Tibial nerve (tissue), 4 donors: ENCODE measurements at places on chromosomes 2 and 18. TPM values are rescaled to one million over a fixed set of nuclear protein-coding genes. Genes with fewer than 3 reads are reported as not detected.

- no peak for DNase-seq
Observed at GRCh38 chr2:100321179-100321865, 979 bp downstream of the LONRF2 start.

- DNase-seq, result no peak
Observed at GRCh38 chr2:47309952-47310800, 92.8 kb upstream of the MSH2 start.

The RGPD3 gene
- 0.84 TPM for total RNA-seq

DNA sequence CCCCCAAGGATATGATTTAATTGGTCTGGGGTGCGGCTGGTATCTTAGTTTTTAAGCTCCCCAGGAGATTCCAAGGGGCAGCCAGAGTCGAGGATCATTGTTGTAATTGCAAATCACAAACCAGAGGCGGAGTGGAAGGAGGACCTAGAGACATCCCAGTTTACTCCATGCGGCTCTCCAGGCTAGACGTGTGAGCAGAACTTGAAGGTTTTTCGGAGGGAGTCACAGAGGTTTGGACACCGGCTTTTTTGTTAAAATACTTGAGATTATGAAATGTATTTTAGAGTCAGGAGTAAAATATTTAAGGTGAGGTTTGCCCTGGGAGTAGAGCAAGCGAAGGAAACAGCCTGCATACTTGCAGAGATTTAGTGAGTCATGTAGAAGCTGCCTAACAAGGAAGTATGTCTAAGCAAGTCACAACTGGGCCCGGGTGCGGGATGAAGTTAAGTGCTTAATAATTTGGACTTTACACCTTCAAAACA lies 39.5 kb downstream of the TGOLN2 start:
- no peak for DNase-seq

GRCh38 chr2:172481507-172482262 lies 54.3 kb downstream of the ITGA6 start:
- no peak for DNase-seq

GRCh38 chr18:45232061-45232460 lies 383.2 kb upstream of the SLC14A2 start:
- no peak for DNase-seq

DNA sequence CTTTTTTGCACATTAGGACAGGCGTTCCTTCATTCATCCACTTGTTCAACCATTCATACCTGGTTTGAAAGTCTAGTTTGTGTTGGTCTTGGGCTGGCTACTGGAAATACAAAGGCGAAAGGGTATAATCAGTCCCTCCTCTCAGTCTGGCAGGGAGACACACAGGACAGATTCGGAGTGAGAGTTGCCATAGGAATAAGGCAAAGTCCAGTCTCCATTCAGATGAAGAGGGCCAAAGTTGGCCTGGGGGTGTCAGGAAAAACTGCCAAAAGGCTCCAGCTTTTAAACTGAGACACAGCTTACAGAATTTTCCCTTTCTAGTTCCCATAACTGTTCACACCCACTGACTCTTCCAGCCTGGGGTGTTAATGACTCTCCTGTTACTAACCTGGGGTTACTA lies 96.3 kb upstream of the AQP4 start:
- DNase-seq, result no peak
